A673 (cell line): ENCODE measurements at places on chromosomes 1 and 21. TPM values are rescaled to one million over a fixed set of nuclear protein-coding genes. Genes with fewer than 3 reads are reported as not detected.

Gene S100A5
- total RNA-seq, result not detected in 2 replicates

Gene OLFML3
- total RNA-seq, result 319 and 349 TPM in 2 replicates

Gene RGS16
- total RNA-seq, result 22.1 and 23.1 TPM in 2 replicates

Gene CLCA4
- not detected in 2 replicates for total RNA-seq

Gene PDE9A
- 14.3 and 19.2 TPM in 2 replicates for total RNA-seq

Gene ZNF648
- not detected in 2 replicates for total RNA-seq

GRCh38 chr1:98051065-98051675 lies 130.3 kb upstream of the DPYD start:
- no peaks in the 10 kb centered on the region for H3K36me3 ChIP-seq
- no peak overlapping the region for H3K27ac ChIP-seq
- peaks cover 47% of the 10 kb centered on the region for H3K4me1 ChIP-seq
- H3K27me3 ChIP-seq, result peaks cover 26% of the 10 kb centered on the region

DNA sequence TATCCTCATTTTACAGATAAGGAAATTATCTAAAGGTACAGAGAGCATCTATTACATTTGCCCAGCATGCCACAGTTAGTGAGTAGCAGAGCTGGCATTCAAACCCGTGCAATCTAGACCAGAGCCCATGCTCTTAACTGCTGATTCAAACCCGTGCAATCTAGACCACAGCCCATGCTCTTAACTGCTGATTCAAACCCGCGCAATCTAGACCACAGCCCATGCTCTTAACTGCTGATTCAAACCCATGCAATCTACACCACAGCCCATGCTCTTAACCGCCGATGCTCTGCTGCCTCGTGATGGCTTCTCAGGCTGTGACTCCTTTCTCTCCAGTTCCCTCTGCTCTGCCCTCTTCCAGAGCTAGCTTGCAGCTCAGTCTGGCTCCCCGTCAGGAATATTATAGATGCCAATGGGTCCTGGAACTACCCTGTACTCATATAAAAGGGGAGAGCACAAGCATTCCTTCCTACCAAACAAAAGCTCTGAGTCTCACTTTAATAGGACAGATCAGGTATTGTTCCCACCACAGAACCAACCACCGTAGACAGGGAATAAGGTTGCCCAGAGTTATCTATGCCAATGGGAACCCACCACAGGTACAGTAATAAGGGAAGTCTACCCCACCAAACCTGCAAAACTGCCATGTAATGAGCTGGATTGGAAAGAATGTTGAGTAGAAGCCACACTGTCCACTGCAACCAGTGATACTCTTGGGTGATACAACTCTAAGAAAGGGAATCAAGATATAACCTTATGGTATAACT lies 78.4 kb downstream of the SMYD3 start:
- no peak overlapping the region for H3K4me3 ChIP-seq
- no peak overlapping the region for H3K27ac ChIP-seq
- no peaks in the 10 kb centered on the region for H3K27me3 ChIP-seq
- no peak for DNase-seq

DNA sequence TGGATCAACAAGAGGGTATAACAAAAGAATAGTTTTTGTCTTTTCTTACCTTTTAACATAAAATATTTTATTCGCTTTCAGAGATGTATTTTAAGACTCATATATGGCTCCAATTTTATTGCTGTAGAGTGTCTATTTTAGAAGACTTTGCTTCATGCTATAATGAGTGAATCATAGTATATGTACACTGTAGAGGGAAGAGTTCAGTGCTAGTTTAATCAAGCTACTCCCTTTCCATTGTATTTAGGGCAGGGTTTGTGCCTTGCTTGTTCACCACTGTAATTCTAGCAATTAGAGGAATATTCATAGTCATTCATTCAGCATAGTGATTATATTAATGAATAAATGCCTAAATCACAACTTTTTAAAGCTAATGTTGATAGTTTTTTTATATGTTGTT lies 78.8 kb downstream of the CEP350 start:
- H3K27me3 ChIP-seq, result no peaks in the 10 kb centered on the region
- no peaks in the 10 kb centered on the region for H3K4me1 ChIP-seq

- H3K27ac ChIP-seq, result no peak overlapping the region
- DNase-seq, result no peak
- H3K4me1 ChIP-seq, result no peaks in the 10 kb centered on the region
- H3K4me3 ChIP-seq, result no peak overlapping the region
- peaks cover 14% of the 10 kb centered on the region for H3K27me3 ChIP-seq
- no peaks in the 10 kb centered on the region for H3K36me3 ChIP-seq
Observed at GRCh38 chr1:160866001-160866694, 3.5 kb upstream of the CD244 start.

DNA sequence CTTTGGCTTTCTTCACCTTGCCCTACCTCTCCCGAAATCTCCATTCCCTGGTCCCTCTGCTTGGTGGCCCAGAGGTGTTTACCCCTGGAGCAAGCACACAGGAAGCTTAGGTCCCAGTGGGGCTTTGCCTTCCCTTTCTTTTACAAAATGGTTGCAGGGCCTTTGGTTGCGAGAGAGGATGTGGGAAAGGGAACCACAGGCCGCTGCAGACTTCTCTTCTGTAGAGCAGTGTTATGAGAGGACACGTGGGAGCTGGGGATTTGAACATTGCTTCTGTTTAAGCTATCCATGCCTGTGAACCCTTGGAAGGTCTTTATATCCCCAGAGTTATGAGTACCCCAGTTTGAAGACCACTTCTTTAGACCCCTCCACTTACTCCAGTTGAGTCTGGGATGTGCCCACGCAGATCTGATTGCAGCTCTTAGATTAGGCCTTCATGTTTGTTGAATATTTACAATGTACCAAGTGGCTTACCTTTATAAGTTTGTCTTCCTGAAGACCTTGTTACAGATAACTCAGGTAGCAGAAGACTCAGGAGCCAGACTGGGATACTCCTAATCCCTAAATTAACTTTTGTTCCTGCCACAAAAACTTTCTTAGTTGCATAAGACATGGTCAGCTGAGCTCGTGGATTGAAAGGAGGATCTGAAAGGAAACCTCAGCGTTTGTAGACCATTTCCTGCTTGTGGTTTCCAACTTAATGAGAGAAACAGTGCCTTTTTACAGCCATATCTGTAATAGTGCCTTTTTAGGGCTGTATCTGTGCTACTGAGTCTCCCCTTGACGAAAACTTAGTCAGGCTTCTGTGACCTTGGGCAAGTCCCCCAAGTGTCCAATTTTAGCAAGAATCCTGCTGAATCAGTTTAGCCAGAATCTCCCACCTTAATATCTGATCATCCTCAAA lies 21.9 kb upstream of the IVNS1ABP start:
- H3K27ac ChIP-seq, result no peak overlapping the region
- DNase-seq, result peak; percentile 12
- no peaks in the 10 kb centered on the region for H3K36me3 ChIP-seq

GRCh38 chr1:8721679-8722324 lies 95.6 kb downstream of the RERE start:
- H3K27ac ChIP-seq, result no peak overlapping the region
- H3K4me1 ChIP-seq, result peaks cover 75% of the 10 kb centered on the region
- H3K27me3 ChIP-seq, result no peaks in the 10 kb centered on the region
- H3K4me3 ChIP-seq, result no peak overlapping the region
- DNase-seq, result no peak

- no peaks in the 10 kb centered on the region for H3K4me1 ChIP-seq
- no peak overlapping the region for H3K27ac ChIP-seq
- no peaks in the 10 kb centered on the region for H3K27me3 ChIP-seq
- no peaks in the 10 kb centered on the region for H3K36me3 ChIP-seq
Observed at GRCh38 chr1:53336146-53336545, 8.3 kb upstream of the LRP8 start.

DNA sequence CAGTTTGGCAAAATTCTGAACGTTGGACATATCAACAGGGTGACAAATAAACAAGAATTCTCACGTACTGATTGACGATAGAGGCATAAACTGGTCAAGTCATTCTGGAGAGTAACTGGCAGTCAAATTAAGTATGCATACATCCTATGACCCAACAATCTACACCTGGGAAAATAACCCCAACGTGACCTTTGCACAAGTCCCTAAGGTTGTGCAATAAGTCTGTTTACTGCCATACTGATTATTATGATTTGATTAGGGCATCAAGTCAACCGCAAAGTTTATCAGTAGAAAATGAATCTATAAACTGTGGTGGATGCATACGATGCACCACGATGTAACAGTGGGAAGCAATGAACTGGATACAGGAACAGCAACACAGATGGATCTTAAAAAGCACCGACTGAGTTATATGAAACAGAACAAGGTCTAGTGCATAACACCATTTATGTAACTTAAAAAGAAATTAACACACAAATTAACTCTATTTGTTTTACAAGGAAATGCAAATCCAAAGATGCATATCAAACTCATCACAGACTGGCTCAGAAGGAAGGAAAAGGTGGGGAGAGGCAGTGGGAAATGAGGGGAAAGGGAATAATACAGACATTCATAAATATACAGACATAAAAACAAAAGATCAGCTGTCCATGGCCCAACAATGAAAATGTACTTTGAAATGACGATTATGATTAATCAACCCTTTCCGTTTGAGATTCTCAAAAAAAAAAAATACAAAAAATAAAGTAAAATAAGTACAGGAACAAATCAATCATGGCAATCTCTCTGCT lies 41.0 kb upstream of the SEC16B start:
- no peak for DNase-seq
- H3K4me3 ChIP-seq, result no peak overlapping the region
- no peak overlapping the region for H3K27ac ChIP-seq
- no peaks in the 10 kb centered on the region for H3K4me1 ChIP-seq
- no peaks in the 10 kb centered on the region for H3K36me3 ChIP-seq

- H3K4me3 ChIP-seq, result no peak overlapping the region
- peak; percentile 87 for DNase-seq
- no peaks in the 10 kb centered on the region for H3K36me3 ChIP-seq
- peaks cover 26% of the 10 kb centered on the region for H3K4me1 ChIP-seq
- H3K27me3 ChIP-seq, result no peaks in the 10 kb centered on the region
- H3K27ac ChIP-seq, result peak overlapping the region; percentile 28
Observed at GRCh38 chr1:44036409-44037139, 5.3 kb upstream of the SLC6A9 start.

- H3K27me3 ChIP-seq, result no peaks in the 10 kb centered on the region
- H3K4me3 ChIP-seq, result no peak overlapping the region
- H3K36me3 ChIP-seq, result no peaks in the 10 kb centered on the region
- peak; percentile 90 for DNase-seq
- H3K4me1 ChIP-seq, result no peaks in the 10 kb centered on the region
Observed at GRCh38 chr1:42913426-42914091, 45.1 kb downstream of the SLC2A1 start.

DNA sequence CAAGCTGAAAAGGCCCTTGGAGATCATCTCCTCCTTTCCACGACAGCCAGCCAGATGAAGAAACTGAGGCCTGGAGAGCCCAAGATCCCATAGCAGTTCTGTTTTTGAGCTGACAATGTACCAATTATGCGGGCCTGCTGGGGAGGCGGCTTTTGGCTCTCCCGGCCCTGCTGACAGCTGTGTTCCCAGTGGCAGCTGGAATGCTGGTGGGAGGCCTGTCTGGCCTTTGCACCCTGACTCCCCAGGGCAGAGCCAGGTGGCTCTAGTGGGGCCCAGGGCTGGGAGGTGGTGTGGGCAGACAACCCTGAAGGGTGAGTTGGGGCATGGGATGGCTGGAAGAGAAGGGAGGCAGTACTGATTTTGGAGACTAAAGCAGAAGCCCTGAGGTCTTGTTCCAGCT lies 30.7 kb upstream of the WASF2 start:
- no peak for DNase-seq
- no peak overlapping the region for H3K27ac ChIP-seq
- no peak overlapping the region for H3K4me3 ChIP-seq
- H3K27me3 ChIP-seq, result no peaks in the 10 kb centered on the region

DNA sequence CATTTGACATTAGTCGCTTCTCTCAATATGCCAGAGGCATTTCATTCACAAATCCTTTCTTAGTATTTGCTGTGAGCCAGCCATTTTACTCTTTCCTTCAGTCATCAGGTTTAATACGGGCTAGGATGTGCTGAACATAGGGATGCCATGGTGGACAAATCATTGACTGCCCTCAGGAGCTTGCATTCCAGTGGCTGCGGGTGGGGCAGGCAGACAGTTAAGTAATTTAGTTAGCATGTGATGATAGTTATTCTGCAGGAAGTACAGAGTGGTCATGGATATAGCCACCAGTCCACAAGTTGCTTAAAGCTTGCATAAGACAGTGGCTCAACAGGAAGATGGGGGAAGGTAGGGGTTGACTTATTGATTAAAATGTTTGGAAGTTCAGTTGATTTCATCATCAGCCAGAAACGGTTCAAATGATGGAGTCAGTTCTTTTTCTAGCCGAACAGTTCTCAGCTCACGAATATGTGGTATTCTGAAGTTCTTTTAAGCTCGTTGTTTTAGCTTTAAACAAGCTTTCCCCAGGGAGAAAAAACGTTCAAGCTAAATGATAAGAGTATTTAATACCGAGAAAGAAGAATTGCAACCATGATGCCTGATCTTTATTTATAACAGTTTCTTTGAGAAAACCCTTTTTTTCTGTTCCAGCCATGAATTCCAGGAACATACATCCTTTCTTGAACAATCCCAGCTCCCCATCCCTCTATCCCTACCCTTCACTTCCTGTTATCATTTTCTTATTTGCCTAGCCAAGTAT lies 1.4 kb downstream of the SLC22A15 start:
- no peak for DNase-seq
- peaks cover 5% of the 10 kb centered on the region for H3K27me3 ChIP-seq
- H3K4me1 ChIP-seq, result no peaks in the 10 kb centered on the region
- no peak overlapping the region for H3K27ac ChIP-seq
- no peak overlapping the region for H3K4me3 ChIP-seq

GRCh38 chr1:199291022-199291740 lies 652.3 kb downstream of the PTPRC start:
- peaks cover 9% of the 10 kb centered on the region for H3K4me1 ChIP-seq
- DNase-seq, result no peak
- H3K36me3 ChIP-seq, result no peaks in the 10 kb centered on the region
- no peak overlapping the region for H3K27ac ChIP-seq

GRCh38 chr1:245969283-245969682 lies 537.8 kb downstream of the SMYD3 start:
- H3K36me3 ChIP-seq, result no peaks in the 10 kb centered on the region
- H3K4me1 ChIP-seq, result no peaks in the 10 kb centered on the region
- no peak overlapping the region for H3K4me3 ChIP-seq

DNA sequence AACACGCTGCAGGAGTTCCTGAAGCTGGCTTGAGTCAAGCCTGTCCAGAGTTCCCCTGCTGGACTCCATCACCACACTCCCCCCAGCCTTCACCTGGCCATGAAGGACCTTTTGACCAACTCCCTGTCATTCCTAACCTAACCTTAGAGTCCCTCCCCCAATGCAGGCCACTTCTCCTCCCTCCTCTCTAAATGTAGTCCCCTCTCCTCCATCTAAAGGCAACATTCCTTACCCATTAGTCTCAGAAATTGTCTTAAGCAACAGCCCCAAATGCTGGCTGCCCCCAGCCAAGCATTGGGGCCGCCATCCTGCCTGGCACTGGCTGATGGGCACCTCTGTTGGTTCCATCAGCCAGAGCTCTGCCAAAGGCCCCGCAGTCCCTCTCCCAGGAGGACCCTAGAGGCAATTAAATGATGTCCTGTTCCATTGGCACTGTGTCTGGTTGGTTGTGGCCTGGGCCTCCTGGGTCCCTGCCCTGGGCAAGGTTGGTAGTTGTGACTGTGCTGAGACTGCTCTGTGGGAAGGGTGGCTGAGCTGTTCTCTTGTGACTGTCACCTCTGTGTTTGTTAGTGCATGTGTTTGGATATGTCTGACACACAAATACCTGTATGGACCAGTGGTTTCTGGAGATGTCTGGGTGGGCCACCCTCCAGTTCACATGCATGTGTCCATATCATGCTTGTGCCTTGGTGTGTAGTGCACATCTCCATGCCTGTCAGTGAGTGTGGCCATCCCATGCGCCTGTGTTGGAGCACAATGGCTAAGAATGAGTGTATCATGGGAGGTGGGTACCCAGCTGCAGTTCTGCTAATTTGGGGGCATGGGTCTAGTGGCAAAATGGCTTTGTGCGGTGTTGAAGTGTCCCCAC lies 1.4 kb downstream of the SH3BGRL3 start:
- no peak overlapping the region for H3K4me3 ChIP-seq
- peaks cover 48% of the 10 kb centered on the region for H3K4me1 ChIP-seq
- no peak for DNase-seq
- H3K27me3 ChIP-seq, result no peaks in the 10 kb centered on the region
- H3K27ac ChIP-seq, result peak overlapping the region; percentile 4
- H3K36me3 ChIP-seq, result peaks cover 17% of the 10 kb centered on the region
